PC-9 (cell line): ENCODE measurements at places on chromosomes 6 and 20. TPM values are rescaled to one million over a fixed set of nuclear protein-coding genes. Genes with fewer than 3 reads are reported as not detected.

GRCh38 chr6:4176907-4177306 lies 41.5 kb upstream of the ECI2 start:
- H3K27ac ChIP-seq, result no peak overlapping the region
- H3K4me3 ChIP-seq, result no peak overlapping the region
- DNase-seq, result no peak
- no peaks in the 10 kb centered on the region for H3K36me3 ChIP-seq
- no peaks in the 10 kb centered on the region for H3K4me1 ChIP-seq

DNA sequence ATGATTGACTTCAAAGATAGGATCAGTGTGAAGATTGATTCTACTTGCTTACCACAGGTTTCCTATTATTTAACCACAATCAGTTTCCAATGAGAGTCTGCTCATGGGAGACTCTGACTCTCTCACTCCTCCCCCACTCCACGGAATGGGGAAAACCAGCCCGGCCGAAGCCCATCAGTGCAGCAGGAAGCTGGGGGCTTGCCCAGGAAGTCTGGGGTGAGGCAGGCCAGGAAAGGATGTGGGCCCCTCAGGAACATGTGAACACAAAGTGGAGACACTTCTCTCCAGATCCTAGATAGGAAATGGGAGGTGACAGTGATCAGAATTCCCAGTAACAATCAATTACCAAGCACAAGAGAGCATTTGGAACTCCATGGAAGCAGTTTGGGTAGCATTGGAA lies 144.2 kb downstream of the TTLL2 start:
- H3K4me1 ChIP-seq, result no peaks in the 10 kb centered on the region
- H3K4me3 ChIP-seq, result no peak overlapping the region
- no peaks in the 10 kb centered on the region for H3K36me3 ChIP-seq
- DNase-seq, result no peak

DCDC2 gene
- total RNA-seq, result 4.2 and 5.6 TPM in 2 replicates

DNA sequence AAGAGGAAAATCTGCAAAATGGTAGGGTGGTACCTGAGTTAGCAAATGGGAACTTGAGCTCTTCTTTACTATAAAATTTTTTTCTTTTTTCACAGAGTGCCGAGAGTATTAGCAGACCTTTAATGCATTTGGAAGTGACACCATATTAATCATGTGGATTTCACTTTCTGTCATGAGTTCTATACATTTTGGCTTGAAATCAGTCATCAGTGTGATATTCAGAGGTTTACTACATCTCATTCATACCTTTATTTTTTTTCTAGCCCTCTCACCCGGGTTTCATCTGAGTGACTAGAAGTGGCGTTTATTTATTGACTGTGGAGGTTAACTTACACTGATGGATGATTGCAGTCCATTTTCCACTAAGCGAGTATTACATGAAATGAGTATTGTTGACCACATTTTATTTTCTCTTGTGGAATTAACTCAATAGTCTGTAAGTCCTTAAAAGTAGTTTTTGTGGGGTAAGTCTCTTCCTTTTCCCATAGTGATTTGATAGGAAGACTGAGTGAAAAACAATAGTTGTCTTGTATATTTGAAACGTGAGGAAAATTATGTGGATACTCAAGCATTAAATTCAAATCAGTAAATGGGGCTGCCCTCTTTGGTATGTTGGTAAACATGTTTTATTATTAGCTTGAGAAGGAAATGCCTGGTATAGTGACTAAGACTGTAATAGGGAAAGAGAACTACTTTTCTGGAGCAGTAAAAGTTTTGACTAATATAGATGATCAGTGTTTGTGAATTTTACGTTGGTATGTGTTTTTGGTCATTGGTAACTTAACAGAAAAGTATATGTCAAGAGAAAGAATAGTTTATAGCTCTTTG lies 55.5 kb downstream of the JARID2 start:
- DNase-seq, result no peak
- H3K27ac ChIP-seq, result no peak overlapping the region
- H3K4me1 ChIP-seq, result peaks cover 18% of the 10 kb centered on the region
- H3K27me3 ChIP-seq, result no peaks in the 10 kb centered on the region
- no peak overlapping the region for H3K4me3 ChIP-seq
- H3K36me3 ChIP-seq, result no peaks in the 10 kb centered on the region

GRCh38 chr6:170029416-170030283 lies 261.2 kb downstream of the DLL1 start:
- peaks cover 56% of the 10 kb centered on the region for H3K27me3 ChIP-seq
- DNase-seq, result no peak

- H3K4me3 ChIP-seq, result no peak overlapping the region
- H3K27me3 ChIP-seq, result no peaks in the 10 kb centered on the region
- H3K4me1 ChIP-seq, result peaks cover 9% of the 10 kb centered on the region
- no peak for DNase-seq
Observed at GRCh38 chr6:158019416-158019815, 37.8 kb downstream of the SYNJ2 start.

RAET1L gene
- total RNA-seq, result 1.2 and 2.8 TPM in 2 replicates

KHDC1L gene
- total RNA-seq, result 1.1 TPM in 1 of 2 replicates, not detected in the other
